ENCODE measurements at places on chromosomes 6 and 20. TPM values are rescaled to one million over a fixed set of nuclear protein-coding genes. Genes with fewer than 3 reads are reported as not detected.

GTPBP2 gene
- 48.6 TPM for total RNA-seq

ARFGEF3 gene
- total RNA-seq: 24.0 TPM

ULBP3 gene
- total RNA-seq: 4.4 TPM

GNL1 gene
- total RNA-seq: 59.3 TPM

ELOVL5 gene
- 66.3 TPM for total RNA-seq

CLDN20 gene
- not detected for total RNA-seq

PPARD gene
- total RNA-seq: 27.1 TPM

GATA5 gene
- 12.8 TPM for total RNA-seq
